Suppressor macrophage treated with lipopolysaccharide for 4 hours (primary cell): ENCODE measurements at places on chromosomes 1 and 21.

- DNase-seq = no peak
These were observed 1.8 kb upstream of the NPPB start for GRCh38 chr1:11860587-11860986.

DNA sequence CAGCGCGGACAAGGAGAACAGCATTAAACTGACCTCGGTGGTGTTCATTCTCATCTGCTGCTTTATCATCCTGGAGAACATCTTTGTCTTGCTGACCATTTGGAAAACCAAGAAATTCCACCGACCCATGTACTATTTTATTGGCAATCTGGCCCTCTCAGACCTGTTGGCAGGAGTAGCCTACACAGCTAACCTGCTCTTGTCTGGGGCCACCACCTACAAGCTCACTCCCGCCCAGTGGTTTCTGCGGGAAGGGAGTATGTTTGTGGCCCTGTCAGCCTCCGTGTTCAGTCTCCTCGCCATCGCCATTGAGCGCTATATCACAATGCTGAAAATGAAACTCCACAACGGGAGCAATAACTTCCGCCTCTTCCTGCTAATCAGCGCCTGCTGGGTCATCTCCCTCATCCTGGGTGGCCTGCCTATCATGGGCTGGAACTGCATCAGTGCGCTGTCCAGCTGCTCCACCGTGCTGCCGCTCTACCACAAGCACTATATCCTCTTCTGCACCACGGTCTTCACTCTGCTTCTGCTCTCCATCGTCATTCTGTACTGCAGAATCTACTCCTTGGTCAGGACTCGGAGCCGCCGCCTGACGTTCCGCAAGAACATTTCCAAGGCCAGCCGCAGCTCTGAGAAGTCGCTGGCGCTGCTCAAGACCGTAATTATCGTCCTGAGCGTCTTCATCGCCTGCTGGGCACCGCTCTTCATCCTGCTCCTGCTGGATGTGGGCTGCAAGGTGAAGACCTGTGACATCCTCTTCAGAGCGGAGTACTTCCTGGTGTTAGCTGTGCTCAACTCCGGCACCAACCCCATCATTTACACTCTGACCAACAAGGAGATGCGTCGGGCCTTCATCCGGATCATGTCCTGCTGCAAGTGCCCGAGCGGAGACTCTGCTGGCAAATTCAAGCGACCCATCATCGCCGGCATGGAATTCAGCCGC is 2.5 kb downstream of the S1PR1 start:
- no peak for DNase-seq

DNA sequence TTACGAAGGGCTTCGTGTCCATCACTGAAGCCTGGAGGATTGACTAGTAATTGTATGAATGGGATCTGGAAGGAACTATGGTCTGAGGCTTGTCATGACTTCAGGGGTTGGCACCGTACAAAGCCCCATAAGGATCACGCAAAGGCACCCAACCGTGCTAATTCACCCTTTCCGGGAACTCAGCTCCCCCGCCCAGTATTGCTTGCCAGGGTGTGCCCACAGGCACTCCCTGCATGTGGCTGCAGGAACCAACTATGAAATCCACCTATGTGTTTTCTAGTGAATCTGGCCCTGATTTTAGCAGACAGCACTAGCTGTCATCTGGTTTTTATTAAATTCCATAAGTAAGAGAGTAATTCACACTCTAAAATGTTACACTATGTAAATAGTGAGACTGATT is 139.2 kb downstream of the TM2D1 start:
- DNase-seq = no peak

- no peak for DNase-seq
These were observed 26.0 kb downstream of the FMO3 start for GRCh38 chr1:171116676-171117075.

- DNase-seq = peak; percentile 87
These were observed at the start of gene TRPM2 for GRCh38 chr21:44353191-44353970. TSS of gene TRPM2 (plus strand) at chr21:44353621. CDS start at chr21:44353701, 80 bp downstream.

GRCh38 chr21:31616216-31616615 is 43.3 kb upstream of the SOD1 start:
- DNase-seq = no peak
